ENCODE measurements at places on chromosomes 4 and X. TPM values are rescaled to one million over a fixed set of nuclear protein-coding genes. Genes with fewer than 3 reads are reported as not detected.

Gene CXXC4
- total RNA-seq, result not detected

DNA sequence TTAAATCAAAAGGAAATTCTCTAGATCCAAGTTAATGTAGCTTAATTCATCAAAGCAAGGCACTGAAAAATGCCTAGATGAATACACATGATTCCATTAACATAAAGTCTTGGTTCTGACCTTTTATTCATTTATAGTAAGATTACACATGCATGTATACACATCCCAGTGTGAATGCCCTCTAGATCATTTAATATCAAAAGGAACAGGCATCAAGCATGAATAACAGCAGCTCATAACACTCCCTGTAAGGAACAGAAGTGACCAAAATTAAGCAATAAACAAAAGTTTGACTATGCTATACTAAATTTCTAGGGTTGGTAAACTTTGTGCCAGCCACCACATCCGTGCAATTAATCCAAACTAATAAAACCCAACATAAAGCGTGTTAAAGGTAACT is 511.5 kb downstream of the SPIN4 start:
- no peak for DNase-seq

Gene SEPTIN6
- total RNA-seq, result 312 TPM

DNA sequence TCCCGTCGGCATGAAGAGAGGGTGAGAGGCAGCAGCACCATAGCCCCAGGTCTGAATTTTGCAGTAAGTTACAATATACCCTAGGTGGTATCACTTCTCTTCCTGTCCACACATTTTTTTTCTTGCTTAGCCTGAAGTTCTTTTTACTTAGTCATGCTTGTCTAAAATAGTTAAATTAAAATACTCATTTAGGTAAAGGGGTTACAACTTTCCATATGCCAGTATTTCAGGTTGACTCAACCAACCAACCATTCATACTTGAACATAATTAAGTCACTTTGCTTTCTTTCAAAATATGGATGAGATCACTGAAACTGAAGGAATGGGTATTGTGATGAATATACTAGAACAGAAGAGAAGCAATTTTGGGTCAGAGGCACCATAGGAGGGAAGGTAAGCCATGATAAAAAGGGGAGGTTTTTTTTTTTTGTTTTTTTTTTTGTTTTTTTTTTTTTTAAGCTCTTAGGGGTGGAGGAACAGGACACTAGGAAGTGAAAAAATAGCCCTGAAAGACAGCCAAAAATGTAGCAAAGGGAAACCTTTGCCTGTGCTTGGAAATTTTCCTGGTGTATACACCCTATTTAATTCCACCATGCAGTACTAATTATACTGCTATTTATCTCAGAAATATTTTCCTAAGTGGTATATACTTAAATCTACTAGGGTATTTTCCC is 41.8 kb downstream of the RPS6KA3 start:
- no peak for DNase-seq

DNA sequence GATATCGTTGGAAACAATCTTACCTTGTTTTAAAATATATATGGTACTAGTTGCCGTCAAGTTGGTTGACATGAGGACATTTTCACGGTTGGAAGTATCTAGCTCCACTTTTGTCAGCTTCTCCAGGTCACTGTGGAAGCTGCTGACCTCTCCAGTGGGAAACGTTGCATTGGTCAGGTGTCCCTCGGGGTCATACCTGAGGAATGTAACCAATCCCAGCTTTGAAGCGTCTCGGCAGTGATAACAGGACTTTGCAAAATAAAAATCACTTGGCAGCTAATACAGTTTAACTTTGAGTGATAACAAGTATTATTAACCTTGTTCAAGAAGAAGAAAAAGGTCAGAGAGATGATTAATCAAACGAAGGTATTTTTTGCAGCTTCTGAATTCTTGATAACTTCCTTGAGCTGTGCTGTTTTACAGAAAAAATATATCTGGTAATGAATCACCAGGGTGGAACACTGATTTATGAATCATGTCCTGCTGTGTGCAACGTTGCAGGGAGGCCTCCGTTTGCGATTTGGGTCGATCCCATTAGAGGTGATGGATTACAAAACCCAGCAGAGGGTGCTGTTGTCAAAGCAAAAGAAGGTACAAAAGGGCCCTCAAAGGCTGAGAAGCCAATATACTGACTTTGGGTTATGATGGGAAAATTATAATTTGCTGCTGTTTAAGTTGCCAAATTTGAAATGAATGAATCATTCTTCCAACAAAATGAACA is 60.1 kb downstream of the SH2D1A start:
- peak; percentile 67 for DNase-seq

Gene SEPSECS
- total RNA-seq, result 12.5 TPM

- DNase-seq, result no peak
Observed at GRCh38 chr4:86050496-86050895, 309.4 kb downstream of the MAPK10 start.

DNA sequence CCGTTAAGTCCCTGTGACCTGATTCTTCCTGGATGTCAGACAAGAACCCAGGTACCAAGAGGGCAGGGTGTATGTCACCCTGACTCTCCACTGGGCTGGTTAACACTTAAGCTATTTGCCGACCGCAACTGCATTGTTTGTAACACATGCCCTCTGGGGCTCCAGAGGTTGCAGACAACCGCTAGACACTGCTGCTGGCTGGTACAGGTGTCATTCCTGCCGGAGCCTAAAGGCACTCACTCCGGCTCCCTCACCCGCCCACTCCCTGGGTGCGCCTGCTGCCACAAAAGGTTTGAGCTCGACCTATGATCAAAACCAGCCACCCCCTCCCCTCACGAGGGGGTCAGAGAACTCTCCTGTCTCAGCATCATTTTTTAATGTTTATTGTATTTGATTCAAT is 208.2 kb downstream of the FAT4 start:
- DNase-seq, result no peak

DNA sequence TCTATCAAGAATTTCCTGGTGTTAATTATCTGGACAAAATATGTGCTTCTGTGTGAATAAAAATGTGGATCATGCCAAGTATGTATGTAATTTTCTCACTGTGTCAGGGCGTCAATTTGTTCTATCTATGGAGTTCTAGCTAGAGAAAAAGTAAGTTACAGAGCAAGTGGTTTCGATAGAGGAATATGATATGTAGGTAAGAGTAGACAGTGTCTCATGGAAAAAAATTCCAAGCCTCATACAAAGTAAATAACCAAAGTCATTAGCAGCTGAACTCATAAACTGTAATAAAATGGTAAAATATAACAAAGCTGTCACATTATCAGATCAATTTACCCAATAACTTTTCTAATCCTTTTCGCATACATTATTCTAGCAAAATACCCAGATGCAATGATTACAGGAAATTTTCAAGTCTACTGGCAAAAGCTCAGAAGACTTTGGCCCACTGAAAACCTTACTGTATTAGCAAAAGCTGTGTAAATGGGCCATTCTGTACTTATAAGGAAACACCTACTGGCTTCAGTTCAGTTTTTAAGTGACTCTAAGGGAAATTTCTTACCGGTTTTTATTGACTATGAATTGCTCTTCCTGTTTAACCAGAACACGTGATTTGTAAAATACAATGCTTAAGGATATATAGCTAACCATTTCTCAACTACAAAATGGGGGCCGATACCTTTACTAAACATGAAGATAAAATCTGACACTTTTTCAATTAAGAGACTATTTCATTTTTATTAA is 121.0 kb upstream of the ARSJ start:
- DNase-seq, result no peak

- DNase-seq, result no peak
Observed at GRCh38 chr4:99264927-99265326, 25.9 kb downstream of the ADH1A start.

Gene ENPP6
- total RNA-seq, result 0.18 TPM

GRCh38 chrX:26914232-26914631 is 548.9 kb downstream of the PPP4R3C start:
- no peak for DNase-seq

- no peak for DNase-seq
Observed at GRCh38 chr4:14054391-14054790, 426.9 kb upstream of the BOD1L1 start.

Gene GIMD1
- not detected for total RNA-seq

Gene NCBP2L
- not detected for total RNA-seq

Gene PFKFB1
- total RNA-seq, result 0.61 TPM

- no peak for DNase-seq
Observed at GRCh38 chr4:178165251-178165950, 723.2 kb upstream of the AGA start.

GRCh38 chr4:8314691-8315255 is 45.2 kb downstream of the HTRA3 start:
- no peak for DNase-seq

- DNase-seq, result no peak
Observed at GRCh38 chrX:101958139-101958538, 26.3 kb upstream of the ZMAT1 start.

Gene P2RY4
- 0.21 TPM for total RNA-seq

DNA sequence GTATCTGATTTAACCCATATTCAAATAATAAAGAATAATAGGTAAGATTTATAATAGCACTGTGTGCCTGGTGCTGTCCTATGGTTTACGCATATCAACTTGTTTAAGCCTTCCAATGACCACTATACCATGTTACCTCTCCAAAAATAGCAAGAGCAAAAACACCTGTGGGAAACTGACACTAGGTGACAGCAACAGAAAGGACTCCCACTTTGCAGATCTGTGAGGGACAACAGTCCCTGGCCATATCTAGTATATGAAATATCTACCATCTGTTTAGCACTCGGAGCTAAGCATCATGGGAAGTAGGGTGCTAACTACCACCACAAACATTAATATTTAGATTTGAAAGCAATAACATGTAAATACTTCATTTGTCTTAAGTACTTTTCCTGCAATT is 55.7 kb upstream of the TXK start:
- no peak for DNase-seq

GRCh38 chrX:130401415-130402207 is at the start of gene RBMX2:
Gene RBMX2, plus strand, starts transcription at chrX:130401987. Its CDS starts 46 bp downstream, at chrX:130402033.
- DNase-seq, result peak; percentile 72

- peak; percentile 77 for DNase-seq
Observed at GRCh38 chr4:104938624-104939023, 208.1 kb upstream of the TET2 start.

DNA sequence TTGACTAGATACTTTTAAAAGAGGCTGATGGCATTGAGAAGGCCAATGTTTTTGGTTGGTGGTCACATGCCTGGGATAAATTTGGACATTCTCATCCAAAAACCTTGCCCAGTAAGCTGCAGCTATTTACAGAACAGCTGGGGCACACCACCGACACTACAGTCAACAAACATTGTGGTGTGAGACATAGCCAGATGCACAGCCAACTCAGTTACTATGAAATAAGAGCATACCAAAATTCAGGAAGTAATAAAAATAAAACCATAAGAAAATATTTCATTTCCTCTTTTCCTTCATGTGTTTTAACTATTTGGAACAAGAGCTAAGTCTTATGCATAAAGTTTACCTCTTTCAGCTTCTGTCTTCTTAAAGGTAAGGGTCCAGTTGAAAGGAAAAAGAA is 8.8 kb downstream of the PPM1K start:
- no peak for DNase-seq

DNA sequence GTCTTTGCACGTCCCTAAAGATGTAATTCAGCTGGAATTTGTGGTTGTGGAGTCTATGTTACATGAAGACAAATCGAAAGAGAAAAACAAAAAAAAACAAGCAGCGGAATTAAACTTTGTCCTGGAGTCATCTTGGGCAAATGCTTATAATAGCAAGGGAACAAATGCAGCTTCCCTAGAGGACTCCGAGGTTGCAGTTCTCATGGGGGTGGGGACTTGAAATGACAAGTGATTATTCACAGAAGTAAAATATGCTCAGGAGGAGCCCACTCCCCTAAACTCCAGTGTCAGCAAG is 362.4 kb downstream of the ARHGAP24 start:
- no peak for DNase-seq

DNA sequence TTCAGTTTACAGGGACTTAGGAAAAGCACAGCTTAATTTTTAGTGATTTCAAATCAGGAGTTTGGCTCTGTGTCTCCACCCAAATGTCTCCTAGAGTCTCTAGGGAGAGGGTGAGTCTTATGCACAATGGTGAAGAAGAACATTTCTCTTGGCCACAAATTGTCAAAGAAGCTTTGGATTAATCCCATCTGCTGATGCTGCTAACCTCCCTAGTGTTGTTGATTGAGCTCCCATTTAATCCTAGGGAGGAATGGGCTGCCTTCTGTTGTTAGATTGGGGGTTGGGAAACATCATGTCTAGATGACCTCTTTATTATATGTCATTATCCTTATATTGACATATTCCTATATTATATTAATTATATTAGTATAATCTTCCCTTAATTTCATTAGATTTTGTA is 50.0 kb upstream of the PASD1 start:
- DNase-seq, result no peak

DNA sequence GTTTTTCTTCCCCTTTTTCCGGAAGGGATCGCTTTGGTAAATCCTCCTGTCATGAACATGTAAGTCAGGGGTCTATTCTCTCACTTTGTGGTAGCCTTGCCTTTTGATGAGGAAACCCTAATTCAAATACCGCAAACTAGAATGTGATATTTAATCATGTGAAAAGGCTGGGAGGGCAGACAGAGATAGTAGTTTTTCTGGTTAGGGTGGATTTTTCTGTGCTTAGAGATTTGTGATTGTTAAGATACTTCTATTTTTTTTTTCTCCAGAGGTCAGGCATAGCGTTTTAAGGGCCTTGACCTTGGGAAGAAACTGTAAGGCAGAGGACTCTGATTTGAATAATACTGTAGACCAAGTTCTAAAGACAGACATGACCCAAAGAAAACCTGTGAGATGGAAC is 41.8 kb upstream of the PACRGL start:
- DNase-seq, result no peak

Gene HS6ST2
- total RNA-seq, result not detected

- DNase-seq, result no peak
Observed at GRCh38 chr4:6367371-6367851, 97.8 kb downstream of the WFS1 start.

DNA sequence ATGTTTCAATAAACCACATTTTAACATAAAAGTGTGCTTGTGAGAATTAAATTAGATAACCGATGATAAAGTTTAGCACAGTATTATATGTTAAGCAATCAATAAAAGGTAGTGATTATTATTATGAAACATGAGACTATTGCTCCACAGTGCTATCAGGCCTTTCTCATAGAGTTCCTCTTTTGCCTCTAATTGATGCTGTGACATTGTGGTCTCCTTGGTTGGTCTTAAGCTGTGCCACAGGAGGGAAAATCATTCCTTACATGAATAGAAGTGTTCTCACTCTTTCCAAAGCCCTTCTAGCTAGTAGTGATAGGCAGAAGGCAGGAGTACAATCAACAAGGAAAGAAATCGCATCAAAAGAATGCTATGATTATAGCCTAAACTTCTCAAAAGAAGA is 9.2 kb upstream of the PDHA2 start:
- DNase-seq, result no peak

Gene NLRP2B
- total RNA-seq, result not detected

DNA sequence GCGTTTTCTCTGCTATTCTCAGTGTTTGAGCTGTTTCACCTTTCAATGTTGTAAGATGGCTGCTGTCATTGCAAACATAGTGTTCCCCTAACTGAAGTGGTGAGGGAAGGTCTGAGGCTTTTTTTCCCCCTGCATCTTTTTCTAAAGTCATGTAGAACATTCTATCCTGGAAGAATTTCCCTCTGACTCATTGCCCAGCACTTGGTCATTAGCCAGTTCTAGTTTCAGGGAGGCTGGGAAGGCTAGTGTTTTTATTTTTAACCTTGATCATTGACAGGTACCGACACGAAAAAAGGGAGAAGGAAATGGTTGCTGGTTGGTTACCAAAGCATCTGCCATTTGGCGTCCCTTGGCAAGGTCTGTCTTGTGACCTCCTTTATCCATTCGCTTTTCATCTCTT is 6.6 kb downstream of the LANCL3 start:
- DNase-seq, result no peak

All from activated CD8-positive, alpha-beta T cell treated with anti-CD3 and anti-CD28 coated beads, Interleukin-2, amount 10 ng/mL, durations not matched to agents 7 days and 5 days (primary cell).